ENCODE measurements at places on chromosomes 7 and 10.

GRCh38 chr10:49649936-49650723 lies 29.3 kb upstream of the C10orf53 start:
- DNase-seq, result no peak

- no peak for DNase-seq
Observed at GRCh38 chr10:8435186-8436055, 380.9 kb downstream of the GATA3 start.

- DNase-seq, result no peak
Observed at GRCh38 chr7:46157404-46157803, 236.3 kb upstream of the IGFBP3 start.

- DNase-seq, result no peak
Observed at GRCh38 chr7:93316730-93317129, 84.6 kb downstream of the VPS50 start.

DNA sequence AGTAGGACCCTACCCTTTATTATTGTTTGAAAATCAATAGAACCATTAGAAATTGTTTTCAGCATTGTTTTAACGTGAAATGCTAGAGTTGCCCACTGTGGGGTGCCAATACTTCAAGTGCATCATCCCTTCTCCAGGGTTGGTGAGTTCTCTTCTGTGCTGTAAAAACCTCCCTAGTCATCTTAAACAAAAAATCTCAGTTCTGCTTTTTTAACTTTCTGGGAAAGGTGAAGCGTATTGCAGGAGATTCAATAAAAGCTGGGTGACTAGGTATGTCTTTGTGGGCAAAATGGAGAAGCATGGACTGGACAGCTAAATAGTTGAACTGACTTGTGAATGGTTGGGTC lies 699.1 kb downstream of the SUGCT start:
- no peak for DNase-seq

- DNase-seq, result no peak
Observed at GRCh38 chr10:11603741-11604140, 7.7 kb downstream of the USP6NL start.

DNA sequence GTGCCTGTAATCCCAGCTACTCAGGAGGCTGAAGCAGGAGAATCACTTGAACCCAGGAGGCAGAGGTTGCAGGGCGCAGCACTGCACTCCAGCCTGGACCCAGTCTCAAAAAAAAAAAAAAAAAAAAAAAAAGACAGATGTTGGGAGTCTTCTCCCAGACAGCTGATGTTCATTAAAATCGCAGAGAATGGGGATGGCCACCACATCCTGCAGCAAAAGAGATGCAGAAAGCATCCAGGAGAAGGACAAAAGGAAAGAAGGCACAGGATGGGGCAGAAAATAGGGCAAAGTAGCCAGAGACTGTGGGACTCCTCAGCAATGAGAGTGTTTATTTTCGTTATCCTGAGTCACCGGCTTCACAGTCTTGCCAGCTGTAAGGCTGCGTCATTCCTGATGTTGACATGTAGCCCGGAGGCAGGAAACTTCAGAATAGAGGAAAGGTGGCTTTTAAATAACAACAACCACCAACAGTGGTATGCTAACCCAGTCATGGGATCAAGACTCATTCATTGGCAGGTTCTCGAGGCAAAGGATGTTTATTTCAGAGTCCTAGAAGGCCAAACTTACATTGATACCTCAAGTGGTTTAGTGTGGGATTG lies 149.5 kb upstream of the SVIL start:
- DNase-seq, result peak; percentile 70

GRCh38 chr7:44775383-44776107 lies 20.9 kb upstream of the PPIA start:
- DNase-seq, result no peak

GRCh38 chr7:66844552-66845378 lies 76.3 kb upstream of the TMEM248 start:
- peak; percentile 97 for DNase-seq

- DNase-seq, result no peak
Observed at GRCh38 chr7:2716488-2716887, 28.5 kb downstream of the AMZ1 start.

DNA sequence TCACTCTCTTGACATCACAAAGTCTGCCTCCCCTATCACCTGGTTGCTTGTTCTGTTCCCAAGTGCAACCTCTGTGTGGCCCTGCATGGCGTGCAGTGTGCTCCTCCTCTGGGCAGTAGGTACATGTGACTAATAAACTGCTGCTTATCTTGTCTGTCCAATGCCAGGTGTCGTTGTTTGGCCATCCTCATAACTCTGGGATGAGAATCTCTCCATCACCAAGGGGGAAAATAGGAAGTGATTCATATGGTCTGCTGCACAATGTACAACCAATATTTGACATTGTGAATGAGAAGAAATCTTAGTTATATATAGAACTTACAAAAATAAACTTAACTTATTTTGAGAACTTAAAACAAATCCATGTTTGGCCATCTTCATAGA lies 135.2 kb downstream of the INHBA start:
- DNase-seq, result no peak

DNA sequence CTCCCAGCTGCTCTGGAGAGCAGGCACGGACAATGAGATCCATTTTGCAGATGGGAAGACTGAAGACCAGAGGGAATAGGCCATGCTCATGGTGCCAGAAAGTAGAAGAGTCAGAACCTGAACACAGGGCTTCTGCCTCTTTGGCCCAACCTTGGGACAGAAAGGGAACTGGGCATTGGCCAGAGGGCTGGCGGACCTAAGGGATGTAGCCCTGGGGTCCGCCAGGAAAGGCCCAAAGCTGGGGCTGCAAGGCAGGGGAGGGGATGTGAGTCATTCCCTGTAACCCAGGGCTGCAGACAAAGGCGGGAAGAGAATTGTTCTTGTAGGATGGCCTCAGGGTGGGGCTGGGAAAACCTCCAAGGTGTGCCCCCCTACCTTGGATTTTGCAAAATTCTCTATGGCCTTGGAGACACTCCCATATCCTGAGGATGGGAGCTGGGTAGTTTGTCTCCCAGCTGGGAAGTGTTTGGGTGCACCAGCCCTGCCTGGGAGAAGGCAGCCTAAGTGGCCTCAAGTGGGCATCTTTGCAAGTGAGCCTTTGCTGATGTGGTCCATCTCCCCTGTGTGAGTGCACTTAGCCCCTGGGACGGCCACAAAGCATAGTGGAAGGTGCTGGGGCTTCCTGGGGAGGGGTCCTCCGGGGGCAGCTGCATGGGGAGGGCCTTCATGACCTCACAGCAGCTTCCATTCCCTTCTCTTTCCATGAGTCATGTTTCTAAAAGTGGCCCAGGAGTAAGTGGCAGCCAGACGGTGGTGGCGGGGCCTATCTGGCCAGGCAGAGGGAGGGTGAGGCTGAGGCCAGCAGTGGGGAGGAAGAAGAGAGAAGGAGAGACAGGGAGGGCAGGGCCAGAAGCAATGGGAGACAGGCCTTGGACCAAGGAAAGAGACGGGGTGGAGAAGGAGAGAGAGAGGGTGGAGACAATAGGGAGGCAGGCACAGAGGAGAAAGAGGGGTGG lies 9.2 kb downstream of the AQP1 start:
- DNase-seq, result no peak

- no peak for DNase-seq
Observed at GRCh38 chr7:30147785-30148184, 13.0 kb downstream of the MTURN start.

GRCh38 chr10:122221958-122222357 lies 49.1 kb upstream of the BTBD16 start:
- no peak for DNase-seq

DNA sequence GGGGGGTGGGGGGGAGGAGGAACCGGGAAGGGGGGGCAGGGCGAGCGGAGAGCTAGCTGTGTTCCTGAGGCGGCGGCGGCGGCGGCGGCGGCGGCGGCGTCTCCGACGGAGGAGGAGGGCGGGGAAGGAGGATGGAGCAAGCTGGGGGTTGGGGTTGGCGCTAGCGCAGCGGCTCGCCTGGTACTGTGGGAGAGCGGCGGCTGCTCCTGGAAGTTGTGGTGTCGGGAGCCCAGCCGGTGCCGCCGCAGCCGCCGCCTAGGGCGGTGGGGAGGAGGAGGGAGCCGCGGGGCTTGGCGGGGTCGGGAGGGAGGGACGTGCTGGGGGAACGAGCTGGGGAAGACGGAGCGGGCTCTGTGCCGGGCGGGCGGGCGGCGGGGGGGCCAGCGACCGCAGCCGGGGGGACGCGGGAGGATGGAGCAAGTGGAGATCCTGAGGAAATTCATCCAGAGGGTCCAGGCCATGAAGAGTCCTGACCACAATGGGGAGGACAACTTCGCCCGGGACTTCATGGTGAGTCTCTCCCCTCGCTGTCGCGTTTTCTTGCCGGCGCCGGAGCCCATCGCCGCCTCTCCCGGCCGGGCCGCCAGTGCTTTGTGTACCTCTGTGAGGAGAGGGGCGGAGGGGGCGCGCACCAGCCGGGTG lies at the start of gene PTPN12:
Gene PTPN12 (plus strand): TSS at position 160 of the 642 bp plus-strand sequence. CDS start 252 bp downstream, at position 412.
- no peak for DNase-seq

DNA sequence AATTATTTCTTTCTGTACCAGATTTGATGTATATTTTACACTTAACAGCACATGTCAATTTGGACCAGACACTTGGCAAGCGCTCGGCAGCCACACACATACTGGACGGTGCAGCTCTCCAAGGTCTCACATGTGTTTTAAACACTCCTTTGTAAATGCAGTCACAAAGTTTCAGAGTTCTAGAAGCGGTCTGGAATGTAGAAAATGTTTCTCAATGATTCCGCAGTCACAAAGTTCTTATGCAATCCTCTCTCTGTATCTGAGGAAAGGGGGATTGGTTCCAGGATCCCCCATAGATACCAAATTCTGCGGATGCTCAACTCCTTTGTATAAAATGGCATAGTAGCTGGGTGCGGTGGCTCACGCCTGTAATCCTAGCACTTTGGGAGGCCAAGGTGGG lies 253.0 kb upstream of the GRB10 start:
- no peak for DNase-seq

DNA sequence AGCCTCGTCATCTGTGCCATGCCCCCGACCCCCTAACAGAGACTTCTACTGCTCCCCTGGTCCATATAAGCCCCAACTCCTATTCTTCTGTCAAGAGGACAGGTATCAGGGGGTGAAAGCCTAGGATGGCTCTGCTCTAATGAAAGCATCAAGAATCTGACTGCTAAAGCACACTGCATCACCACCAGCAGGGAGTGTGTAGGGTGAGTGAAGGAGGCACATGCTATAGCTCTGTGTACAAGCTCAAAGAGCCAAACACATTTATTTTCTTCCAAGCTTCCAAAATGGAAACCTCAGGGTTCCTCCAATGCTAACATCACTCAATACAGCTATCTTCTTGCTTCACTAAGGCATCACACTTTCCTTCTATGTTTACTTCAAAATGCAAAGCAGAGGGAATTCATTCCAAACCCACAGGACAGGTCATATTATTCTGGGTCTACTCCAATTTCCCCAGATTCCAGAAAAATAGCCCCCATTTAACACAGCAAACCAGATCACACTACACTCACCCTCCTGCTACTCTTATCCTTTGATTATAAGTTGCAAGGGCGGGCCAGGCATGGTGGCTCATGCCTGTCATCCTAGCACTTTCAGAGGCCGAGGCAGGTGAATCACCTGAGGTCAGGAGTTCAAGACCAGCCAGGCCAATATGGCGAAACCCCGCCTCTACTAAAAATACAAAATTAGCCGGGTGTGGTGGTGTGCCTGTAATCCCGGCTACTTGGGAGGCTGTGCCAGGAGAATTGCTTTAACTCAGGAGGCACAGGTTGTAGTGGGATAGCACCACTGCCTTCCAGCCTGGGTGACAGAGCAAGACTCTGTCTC lies 36.6 kb downstream of the RHEB start:
- DNase-seq, result no peak

DNA sequence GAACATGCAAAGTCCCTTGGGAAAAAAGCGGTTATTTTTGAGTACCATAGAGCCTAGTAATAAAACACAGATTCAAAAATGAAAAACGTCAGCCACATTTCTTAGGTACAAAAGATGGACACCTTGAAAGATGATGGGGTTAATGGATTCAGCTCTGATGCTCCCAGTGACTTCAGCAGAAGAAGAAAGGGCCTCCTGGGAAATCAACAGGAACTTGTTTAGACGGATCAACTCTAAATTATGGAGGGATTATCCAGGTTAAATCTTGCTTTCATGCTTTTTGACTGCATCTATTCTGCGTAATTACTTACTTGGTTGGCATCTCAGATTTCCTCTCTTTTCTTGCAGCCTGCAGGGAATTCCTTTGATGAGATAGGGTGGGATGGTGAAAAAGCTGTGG lies 82.5 kb downstream of the TMEM178B start:
- DNase-seq, result no peak

GRCh38 chr10:1657479-1657878 lies 79.8 kb downstream of the ADARB2 start:
- no peak for DNase-seq

DNA sequence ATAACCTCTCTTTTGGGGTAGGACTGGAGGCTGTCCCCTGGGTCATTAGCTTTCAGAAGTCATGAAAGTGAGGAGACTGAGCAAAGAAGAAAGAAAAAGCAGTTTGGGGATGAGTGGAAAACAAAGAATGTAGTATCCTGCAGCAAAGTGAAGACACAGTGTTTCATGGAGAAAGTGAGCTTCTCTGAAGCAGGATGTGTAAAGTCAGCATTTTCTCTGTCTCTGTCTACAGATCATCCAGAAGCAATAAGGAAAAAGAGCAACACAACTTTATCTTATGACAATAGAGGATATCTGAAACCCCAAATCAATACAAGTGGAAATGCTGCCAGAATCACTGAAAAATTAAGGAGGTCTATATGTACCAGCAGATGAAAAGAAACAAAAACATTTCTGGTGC lies 28.4 kb upstream of the ZNF248 start:
- DNase-seq, result no peak

DNA sequence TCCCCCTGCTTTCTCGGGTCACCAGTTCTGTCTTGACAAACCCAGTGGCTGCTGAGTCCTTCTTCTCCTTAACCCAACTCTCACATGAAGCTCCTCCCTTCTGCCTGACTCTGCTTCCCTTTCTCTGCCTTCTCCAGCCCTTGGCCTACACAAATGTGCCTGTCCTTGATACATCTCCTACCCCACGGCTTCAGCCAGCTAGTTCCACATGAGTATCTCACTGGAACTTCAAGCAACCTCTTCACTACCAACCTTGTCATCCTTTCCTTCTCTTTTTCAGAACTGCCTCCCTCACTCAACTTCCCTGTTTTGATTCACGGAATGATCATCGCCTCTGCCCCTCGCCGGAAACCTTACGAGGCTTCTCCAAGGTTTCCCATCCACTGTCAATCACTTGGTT lies 55.9 kb downstream of the PDIA4 start:
- no peak for DNase-seq

DNA sequence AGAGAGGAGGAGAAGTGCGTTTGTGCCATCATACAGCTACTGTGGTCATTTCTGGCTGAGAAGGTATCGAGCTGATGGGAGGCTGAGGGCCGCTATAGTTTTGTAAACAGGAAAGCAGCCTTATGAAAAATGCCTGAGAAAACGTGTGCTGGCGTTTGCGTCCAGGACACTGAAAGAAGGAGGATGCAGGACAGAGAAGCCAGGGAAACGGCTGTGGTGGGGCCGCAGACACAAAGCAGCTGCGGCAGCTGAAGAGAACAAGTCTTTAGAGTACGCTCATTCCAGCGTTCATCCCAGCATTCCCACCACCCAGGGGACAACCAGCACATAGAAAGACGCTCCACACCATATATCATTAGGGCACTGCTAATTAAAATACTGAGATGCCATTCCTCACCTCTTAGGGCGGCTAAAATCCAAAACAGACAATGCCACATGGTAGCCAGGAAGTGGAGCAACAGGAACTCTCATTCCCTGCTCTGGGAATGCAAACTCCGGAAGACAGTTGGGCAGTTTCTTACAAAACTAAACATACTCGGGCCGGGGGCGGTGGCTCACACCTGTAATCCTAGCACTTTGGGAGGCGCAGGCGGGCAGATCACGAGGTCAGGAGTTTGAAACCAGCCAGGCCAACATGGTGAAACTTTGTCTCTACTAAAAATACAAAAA lies 18.4 kb downstream of the GNA12 start:
- DNase-seq, result no peak
